ENCODE measurements at places on chromosomes 5 and 9.
A peak's percentile ranks its signal among the peaks of the same experiment; 100 is the strongest.

GRCh38 chr5:543351-543750 lies 19.1 kb upstream of the SLC9A3 start:
- no peak for DNase-seq

DNA sequence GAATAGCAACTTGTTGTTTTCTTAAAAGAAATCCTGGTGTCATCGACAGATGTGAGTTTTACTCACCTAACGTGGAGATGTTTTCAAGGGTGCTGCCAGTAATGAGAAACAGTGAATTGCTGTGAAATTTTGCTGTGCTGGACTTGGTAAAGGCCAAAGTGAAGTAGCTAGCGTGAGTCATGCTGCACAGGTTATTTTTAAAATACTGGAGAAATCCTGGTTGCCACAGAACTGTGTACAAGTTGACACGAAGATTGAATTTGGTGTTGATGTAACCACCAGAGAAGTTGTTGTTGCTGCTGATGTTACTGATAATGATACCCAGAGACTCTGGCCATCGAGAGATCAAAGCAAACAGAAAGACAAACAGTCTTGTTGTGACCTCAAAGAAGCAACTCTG lies 187.9 kb upstream of the NFIL3 start:
- no peak for DNase-seq

- DNase-seq = no peak
Observed at GRCh38 chr5:108451269-108451668, 69.4 kb upstream of the FBXL17 start.

DNA sequence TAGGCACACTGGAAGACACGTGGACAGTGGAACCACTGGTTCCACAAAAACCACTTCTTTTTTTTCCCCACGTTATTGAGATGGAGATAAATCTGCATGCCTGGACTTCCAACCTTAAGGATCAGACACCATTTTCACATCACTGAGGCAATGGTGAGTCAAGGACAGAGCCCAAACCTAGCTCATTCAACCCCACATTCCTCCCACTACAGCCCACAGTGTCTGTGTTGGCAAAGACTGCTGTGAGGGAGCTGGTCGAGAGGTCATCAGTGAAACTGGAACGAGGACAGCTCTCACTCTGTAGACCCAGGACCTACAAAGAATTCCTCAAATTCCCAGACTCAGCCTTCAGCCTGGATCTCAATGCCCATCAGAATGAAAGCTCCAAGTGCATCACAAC lies 74.8 kb downstream of the ABCA1 start:
- DNase-seq = no peak

GRCh38 chr5:44797841-44798240 lies 10.9 kb upstream of the MRPS30 start:
- DNase-seq = no peak

- DNase-seq = no peak
Observed at GRCh38 chr5:134561871-134562296, 36.4 kb downstream of the JADE2 start.

GRCh38 chr5:150637245-150638052 lies 3.0 kb upstream of the SYNPO start:
- no peak for DNase-seq

- no peak for DNase-seq
Observed at GRCh38 chr9:84750152-84750865, 80.8 kb downstream of the NTRK2 start.

GRCh38 chr5:151270599-151270998 lies 17.6 kb downstream of the GM2A start:
- DNase-seq = no peak

- no peak for DNase-seq
Observed at GRCh38 chr9:33858423-33858822, 41.5 kb downstream of the UBE2R2 start.

DNA sequence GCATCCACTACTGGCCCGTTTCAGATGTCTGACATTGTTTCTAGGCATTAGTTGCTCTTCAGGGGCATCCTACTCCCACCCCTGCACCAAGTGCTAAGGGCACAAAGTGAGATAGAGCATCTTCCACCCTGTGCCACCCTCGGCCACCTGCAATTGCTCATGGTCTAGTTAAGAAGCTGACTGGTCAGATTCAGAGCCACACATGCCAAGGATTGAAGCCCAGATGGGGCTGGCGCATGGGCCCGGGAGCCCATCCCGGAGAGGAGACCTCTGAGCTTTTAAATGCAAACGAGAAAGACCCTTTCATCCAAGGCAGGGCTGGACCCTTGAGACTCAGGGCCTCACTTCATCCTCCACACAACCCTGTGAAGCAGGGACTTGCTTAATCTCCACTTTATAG lies 28.5 kb downstream of the HRH2 start:
- no peak for DNase-seq

DNA sequence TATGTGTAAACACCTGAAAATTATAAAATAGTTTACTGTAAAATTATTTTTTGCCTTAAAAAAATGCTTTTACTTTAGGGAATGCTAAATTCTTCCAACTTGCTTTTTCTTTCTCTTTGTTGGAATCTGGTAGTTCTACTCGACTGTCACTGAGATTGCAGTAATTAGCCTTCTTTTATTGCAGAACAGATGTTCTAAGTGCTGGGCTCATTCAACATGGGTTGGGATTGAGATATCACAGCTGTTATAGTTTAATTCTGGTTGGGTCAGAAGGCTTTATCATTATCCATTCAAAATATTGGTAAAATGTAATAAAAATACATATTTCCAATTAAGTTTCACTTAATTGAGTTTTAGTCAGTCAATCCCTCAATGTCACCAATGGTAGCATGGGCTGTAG lies 686.7 kb downstream of the CDH18 start:
- DNase-seq = no peak

GRCh38 chr9:33162721-33163311 lies 4.3 kb downstream of the B4GALT1 start:
- DNase-seq = no peak

GRCh38 chr5:120239086-120239485 lies 225.0 kb upstream of the PRR16 start:
- DNase-seq = no peak

DNA sequence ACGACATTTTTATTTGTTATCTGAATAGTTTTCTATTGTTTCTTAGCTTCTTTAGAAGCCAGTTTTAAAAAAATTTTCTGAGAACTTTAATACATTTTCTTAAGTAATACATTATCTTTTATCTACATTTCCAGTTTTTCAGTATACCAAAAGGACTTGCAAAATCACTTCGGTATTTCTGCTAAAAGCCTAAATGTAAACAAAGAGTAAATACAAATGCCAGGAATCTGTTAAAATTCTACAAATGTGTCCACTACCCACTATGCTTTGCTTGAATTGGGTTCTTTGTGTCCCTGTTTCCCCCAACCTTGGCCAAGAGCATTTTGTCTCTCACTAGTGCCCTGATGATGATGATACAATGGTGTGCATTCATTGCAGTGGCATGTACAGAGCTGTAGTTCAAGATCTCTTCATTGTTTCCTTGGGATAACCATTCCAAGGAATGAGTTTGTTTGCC lies 611.2 kb downstream of the NR2F1-AS1 start:
- DNase-seq = no peak

DNA sequence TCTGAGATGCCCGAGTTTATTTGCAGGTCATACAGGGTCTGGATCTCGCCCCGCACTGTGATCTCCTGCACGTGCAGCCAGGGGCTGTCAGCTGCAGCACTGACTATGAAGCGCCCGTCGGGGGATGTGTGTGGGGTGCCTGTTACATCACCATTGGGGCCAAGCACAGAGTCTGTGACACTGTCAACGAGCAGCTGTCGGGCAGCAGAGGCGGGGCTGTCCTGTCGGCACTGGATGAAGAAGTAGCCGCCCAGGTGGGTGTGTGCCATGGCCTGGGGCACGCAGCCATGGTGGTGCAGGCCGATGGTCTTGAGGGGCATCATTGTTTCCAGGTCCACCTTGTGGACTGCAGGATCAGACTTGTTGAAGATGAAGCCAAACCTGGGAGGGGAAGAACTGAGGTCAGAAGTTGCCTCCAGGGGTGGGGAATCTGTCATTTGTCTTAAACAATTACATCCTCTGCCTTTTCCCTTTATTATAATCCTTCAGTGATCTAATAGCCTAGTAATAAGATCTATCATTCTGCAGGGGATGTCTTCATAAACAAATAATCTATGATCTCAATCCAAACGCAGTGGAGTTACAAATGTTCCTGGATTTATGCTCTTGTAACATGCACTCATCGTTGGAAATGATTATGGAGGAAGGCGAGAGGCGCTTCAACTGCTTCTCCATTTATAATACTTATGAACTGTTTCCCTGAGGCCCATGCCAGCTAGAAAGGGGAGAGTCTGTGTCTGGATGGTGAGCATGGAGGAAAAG lies 147.8 kb downstream of the HSPA4 start:
- no peak for DNase-seq

- no peak for DNase-seq
Observed at GRCh38 chr9:120066315-120066714, 513.7 kb downstream of the CDK5RAP2 start.

DNA sequence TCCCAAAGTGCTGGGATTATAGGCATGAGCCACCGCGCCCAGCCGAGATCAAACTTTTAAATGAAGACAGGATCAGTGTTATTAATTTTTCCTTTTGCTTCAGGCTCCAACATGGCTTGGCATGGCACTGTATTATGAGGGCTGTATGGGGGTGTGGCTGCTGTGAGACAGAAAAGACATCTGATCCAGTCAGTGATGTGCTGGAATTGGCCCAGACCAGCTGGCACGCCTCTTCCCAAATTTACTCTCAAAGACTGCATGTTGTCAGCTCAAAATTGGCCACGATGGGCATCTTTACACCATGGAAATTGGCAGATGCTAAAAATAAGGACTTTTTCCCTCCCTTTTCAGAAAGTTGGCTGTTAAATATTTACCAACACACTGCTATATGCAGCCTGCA lies 12.1 kb upstream of the COL27A1 start:
- DNase-seq = no peak

- peak; percentile 0 for DNase-seq
Observed at GRCh38 chr5:129904667-129905472, 605 bp downstream of the CHSY3 start.

DNA sequence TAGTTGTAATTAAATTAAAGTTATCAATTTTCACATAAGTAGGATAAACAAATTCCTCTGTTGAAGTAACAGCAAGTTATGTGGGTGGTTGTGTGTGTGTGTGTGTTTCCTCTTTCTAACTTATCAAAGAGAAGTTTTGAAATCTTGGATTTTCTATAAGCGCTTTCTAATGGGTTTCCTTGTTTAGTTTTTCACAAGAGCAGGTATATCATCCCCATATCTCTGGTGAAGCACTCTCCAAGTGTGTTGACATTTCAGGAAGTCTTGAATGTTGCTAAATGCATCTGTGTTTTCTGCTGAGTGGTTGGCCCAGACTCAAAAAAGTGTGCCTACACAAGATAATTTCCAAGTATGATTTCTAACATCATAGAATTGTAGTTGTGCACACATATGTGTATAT lies 43.3 kb downstream of the PRDM6 start:
- no peak for DNase-seq

DNA sequence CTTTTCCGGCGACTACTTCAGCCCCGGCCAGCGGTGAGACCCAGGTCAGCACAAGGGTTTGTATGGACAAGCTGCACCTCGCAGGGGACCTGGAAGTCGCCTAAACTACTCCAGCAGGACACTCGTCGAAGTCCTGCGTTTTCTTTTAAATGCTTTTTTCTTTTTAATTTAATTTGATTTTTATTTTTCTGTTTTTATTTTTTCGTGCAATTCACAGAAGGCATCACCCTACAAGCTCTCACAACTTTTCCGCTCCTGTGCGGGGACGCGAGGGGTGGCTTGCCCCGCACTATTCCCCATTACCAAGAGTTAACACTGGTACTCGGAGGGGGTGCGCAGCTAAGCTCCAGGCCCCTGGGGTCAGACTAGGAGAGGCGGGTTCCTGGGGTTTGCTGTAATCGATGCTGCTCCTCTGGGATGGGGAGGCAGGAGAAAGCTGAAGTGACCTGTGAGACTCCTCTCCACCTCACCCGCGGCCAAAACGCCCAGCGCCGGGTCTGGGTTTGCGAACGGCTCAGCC lies 1.3 kb downstream of the EDIL3 start:
- no peak for DNase-seq

DNA sequence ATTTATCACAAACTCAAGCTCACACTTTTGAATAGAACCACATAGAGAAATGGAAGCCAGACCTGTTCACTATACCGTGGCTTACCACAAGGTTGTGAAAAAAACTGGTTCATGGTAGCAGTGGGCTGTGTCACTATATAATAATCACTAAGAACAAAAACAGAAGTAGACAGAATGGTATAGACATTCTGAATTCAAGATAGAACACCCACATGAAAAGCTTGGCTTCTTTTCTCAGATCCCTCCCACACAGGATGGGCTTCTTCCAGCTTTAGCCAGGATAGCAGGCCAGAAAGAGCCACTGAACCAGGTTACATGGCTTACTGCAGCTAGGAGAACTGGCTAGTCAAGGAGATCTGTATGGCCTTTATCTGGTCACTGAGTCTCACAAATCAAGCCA lies 6.1 kb upstream of the NRG2 start:
- DNase-seq = no peak

DNA sequence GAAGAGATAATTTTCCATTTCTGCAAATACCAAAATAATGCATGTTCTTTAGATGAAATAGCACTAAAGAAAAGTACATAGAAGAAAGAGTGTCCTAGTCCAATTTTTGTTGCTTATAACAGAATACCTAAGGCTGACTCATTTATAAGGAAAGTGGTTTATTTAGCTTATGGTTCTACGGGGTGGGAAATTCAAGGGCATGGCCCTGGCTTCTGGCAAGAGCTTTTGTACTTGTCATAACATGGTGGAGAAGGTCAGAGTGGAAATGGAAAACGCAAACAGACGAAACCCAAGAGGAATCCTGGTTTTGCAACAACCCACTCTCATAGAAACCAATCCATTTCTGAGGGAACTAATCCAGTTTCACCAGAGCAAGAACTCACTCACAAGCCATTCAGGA lies 283.7 kb downstream of the CSNK1G3 start:
- no peak for DNase-seq
